ENCODE measurements at places on chromosomes 7 and 10. TPM values are rescaled to one million over a fixed set of nuclear protein-coding genes. Genes with fewer than 3 reads are reported as not detected.

ATG9B gene
- not detected for total RNA-seq

DNA sequence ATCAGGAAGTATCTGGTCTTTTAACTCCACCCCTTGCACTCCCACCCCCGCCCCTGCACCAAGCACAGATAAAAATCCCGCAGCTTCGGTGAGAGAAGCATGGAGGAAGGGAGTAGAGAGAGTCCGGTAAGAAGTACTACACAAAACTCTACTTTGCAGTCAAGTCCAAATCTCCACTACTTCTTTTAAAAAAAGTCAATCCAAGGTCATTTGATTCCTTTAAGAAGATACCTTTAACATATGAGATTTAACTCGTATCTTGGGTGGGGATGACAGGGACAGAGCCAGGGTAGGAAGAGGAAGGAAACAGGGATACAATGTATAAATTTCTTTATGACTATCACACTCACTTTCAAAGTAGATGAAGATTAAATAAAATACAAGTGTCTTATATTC is 132.1 kb downstream of the NRBF2 start:
- H3K27ac ChIP-seq: peak overlapping the region; percentile 98
- H3K36me3 ChIP-seq: peaks cover 6% of the 10 kb centered on the region
- peak; percentile 83 for DNase-seq

DNA sequence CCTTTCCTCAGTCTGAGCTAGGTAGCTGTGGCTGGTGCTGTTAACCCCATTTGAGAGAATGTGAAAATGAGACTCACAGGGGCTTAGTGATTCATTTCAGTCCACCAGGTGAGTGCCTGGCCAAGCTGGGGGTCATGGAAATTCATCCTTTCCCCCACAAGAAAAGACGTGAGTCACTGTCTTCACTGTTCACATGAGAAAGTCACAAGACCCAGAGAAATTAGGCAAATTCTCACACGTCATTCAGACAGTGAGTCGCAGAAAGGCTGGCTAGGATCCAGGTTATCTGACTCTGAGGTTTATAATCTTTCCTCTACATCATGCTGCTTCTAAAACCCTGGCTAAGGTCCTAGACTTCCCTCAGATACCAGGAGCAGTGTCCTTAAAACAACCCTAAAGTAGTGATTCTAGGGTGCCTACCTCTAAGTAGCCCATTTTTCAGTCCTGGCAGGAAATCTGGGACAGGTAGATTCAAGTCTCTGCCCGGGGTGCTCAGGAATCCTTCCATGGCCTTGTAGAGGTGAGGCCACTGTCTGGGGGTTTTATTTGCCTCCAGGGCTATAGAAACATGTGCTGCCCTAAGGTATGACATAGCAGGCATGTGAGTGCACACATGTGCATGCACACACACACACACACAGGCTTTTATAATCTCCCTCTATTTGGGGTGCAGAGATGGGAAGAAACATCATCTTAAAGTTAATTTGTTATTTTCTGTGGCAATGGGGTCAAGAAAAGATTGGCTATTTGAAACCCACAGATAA is 427.9 kb upstream of the CELF2 start:
- no peak overlapping the region for H3K4me3 ChIP-seq
- H3K4me1 ChIP-seq: no peaks in the 10 kb centered on the region
- H3K27ac ChIP-seq: no peak overlapping the region
- no peak for DNase-seq

DNA sequence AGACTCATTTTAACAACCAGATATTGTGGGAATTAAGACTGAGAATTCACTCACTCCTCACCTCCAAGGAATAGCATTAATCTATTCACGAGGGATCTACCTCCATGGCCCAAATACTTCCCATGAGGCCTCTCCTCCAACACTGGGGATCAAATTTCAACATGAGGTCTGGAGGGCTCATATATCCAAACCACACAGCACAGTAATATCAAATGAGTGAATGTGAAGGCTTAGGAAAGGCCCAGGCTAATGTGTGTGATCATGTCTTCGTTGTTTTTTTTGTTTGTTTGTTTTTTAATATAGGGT is 46.5 kb downstream of the HIBADH start:
- no peak for DNase-seq
- H3K36me3 ChIP-seq: no peaks in the 10 kb centered on the region
- no peak overlapping the region for H3K4me3 ChIP-seq
- H3K27me3 ChIP-seq: no peaks in the 10 kb centered on the region

STX1A gene
- 57.2 TPM for total RNA-seq
